ENCODE measurements at places on chromosomes 5 and 9. TPM values are rescaled to one million over a fixed set of nuclear protein-coding genes. Genes with fewer than 3 reads are reported as not detected.

GRCh38 chr9:87067426-87067825 is 120.1 kb upstream of the GAS1 start:
- no peak for DNase-seq

DNA sequence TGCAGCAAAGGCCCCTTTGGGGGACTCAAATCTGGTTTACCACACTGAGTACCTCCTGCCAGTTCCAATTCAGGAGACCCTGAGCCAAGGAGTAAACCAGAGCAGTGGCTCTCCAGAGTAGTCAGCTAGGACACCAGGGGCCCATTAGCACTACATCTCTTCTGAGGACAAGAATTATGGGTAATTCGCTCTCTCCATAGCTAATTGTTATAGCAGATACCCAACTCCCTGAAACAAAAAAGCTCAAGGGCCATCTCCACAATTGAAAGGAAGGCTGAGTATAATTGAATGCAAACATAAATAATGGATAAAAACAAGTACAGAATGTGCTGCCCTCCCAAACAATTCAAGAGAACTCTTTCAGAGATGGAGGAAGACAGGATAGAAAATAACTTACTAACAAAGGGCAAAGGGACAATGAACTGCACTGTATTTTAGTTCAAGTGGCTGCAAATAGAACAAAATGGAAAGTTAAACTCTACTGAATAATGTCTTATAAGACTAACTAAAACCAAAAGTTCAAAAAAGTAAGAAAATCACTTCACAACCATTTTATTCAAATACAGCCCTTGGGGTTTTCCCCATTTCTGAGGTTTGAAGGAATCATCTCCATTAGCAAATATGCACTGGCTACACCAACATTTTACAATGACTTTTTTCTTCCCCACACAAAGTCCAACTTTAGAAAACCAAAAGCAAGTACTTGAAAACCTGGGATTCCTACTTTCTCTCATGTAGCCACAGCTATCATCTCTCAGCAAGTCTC is 118.8 kb downstream of the SIL1 start:
- DNase-seq, result no peak

DNA sequence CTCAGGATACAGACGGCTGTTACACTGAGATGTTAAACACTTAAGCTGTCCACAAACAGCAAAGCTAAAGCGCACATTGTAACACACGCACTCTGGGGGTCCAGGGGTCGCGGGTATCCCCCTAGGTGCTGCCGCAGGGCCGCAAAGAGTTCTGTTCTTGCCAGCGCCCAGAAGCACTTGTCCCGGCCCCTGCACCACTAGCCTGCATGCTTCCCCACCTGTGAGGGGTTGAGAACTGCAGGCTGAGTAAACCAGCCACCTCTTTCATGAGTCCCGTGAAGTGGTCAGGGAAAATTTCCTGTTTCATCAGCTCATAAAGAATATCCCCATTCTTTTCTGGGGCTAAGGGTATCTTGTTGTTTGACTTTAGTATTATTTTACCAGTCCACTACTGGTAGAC is 154.4 kb upstream of the FBXL17 start:
- DNase-seq, result no peak

DNA sequence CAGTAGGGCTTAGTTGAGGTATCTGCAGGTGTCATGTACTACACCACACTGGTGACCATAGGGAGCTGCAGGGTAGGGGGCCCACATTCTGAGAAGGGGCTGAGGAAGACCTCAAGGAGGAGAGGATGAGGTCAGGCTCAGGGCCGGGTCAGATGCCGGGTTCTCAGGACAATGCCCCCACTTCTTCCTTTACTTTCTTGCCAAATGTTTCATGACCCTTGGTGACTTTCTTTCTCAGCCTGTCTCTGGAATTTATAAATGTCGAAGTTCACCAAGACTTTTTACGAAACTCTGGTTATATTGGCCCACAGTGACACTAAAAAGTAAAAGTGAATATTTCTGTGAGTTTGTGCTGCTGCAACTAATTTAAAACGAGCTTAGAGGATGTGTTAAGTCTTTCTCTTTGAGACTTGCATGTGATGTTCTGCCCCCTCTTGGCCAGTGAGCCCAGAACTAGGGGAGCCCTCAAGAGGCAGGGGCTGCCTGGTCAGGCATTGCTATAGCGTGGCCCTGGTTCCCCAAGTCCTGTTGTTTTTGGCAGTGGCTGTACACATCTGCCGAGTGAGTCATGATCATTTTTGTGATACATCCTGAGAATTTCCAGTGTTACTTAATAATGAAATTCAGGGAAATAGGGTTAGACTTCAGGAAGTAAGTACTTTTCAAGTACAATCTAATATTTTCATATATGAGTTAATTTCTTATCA is 11.2 kb downstream of the ACO1 start:
- no peak for DNase-seq

DNA sequence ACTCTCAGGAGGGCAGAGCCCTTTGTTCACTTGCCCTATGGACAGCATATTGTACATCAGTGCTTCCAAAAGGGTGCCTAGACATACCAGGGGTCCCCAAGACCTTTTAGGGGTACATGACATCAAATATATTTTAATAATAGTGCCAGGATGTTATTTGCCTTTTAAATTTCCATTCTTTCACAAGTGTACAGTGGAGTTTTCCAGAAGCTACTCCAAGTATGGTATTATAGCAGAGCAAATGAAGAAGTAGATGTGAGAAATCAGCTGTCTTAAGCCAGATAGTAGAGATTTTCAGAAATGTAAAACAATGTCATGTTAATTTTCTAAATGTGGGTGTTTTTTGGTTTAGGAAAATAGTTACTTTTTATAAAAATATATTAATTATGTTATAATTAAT is 15.6 kb downstream of the PTTG1 start:
- DNase-seq, result no peak

- DNase-seq, result no peak
Observed at GRCh38 chr9:111036946-111037345, 1.3 kb downstream of the LPAR1 start.

DNA sequence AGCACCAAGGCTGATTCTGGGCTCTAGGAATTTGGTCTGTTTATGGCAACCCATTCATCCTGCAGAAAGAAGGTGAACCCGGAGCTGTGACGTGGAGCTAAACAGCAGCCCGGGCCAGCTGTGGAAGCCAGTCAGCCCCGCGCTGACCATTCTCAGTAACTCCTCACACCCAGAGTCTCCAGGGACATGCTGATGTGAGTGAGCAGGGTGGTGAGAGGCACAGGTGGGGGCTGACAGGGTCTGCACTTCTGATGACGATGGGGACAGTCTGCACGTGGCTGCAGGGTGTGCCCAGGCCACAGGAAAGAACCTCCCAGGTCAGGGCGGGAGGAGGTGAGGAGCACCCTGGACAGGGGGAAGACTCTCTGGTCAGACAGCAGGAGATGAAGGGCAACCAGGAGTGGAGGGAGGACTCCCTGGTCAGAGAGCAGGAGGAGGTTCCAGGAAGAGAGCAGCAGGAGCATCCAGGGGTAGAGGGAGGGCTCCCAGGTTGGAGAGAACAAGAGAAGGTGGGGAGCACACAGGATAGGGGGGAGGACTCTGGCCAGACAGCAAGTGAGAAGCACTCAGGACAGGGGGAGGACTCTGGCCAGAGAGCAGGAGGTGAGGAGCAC is 26.1 kb upstream of the SLC6A3 start:
- DNase-seq, result no peak

DNA sequence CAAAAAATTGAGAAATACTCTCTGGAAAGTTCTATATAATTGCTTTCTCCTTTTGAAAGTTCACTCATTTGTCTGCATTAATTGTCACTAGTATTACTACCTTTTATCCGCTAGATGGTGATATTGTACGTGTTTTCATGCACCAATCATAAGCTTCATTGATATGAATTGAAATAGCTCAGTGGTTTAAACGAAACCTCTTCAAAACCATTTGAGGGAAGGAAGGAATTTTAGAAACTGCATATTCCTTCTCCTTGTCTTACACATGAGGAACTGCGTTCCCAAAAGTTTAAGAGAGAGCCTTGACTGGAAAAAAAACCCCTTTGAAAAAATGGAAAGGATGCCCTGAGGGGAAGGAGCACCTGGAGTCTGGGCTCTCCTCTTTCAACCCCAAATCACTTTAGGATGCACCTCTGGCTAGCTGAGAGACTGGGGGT is 98.6 kb downstream of the YTHDC2 start:
- DNase-seq, result peak; percentile 15

DNA sequence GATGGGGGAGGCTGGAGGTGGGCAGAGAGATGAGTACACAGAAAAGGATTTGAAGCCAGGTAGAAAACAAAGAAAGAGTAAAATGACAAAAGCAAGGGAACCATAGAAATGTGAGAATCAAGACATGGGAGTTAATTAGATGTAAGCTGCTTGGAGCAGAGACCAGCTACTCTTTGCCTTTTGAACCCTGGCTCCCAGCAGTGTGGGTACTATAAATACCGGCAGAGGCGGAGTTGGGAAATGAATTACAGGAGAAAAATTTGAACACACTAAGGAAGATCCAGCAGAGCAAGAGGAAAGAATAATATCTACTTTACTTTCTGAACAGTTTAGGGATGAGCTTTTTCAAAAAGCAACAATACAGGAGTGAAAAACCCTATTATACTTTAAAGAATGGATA is 36.5 kb downstream of the KIF24 start:
- no peak for DNase-seq

GRCh38 chr5:148996270-148996669 is 66.6 kb downstream of the SH3TC2 start:
- DNase-seq, result no peak

DNA sequence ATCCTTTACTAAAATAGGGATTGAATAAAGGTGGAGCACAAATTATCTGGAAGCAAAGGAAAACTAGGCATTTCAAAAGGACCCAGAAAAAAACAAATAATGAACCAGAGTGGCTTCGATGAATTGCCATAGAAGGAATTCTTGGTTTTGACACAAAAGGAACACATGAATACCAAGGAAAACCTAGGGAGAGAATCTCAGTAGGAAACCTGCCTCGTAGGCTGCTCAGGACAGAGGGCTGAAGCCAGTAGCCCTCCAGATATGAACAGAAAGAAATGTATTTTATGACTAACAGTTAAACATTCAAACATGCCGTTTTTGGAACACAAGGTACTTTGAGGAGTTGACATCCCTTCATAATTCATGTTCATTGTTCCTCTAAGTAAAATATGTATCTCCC is 245.5 kb downstream of the SLF1 start:
- DNase-seq, result no peak

DNA sequence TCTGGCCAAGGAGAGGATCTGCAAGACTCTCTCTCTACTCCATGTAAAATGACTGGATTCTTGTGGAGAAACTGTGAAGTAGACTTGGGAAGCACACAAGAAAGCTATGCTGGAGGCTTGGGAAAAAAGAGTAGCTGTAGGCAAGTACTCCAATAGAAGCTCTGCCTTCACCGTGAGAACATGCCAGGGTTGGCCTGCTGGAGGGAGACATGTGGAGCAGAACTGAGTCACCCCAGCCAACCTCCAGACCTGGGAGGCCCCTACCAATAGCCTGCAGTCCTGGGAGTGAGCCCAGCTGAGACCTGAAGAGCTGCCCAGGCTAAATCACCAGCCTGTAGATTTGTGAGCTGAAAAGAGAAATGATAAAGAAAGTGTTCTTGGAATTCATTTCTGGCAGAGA is 66.6 kb downstream of the DEPDC1B start:
- DNase-seq, result no peak

- DNase-seq, result no peak
Observed at GRCh38 chr5:67465537-67466207, 269.1 kb upstream of the CD180 start.

GRCh38 chr5:139262059-139262741 is 31.3 kb upstream of the MATR3 start:
- DNase-seq, result no peak

DNA sequence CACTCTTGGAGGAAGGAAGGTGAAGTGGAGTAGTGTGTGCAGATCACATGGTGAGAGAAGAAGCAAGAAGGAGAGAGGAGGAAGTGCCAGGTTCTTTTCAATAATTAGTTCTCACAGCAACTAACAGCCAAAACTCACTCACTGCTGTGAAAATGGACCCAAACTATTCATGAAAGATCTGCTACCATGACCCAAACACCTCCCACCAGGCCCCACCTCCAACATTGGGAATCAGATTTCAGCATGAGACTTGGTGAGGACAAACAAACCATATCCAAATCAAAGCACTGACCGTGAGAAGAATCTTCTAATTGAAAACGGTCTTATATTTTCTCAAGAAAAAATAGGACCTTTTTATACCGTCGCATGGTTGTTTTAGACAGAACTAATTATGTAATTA is 468.7 kb upstream of the TYRP1 start:
- no peak for DNase-seq

DNA sequence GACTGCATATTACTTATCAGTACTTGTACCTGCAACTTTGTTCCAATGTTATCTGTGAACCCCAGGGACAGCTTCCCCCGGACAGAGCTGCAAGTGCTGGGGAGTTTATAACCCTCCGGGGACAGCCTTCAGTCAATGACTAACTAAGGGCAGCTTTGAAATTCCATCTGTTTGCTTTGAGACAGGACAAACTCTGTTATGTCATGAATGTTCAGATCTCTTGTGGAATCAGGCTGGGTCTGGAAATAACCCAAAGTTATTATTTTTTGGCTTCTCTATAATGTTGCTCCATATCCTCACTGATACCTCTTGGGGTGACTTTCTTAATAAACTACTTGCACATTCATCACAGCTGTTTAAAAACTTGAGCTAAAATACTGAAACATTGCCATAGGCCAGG is 617.5 kb upstream of the TLE4 start:
- no peak for DNase-seq

DNA sequence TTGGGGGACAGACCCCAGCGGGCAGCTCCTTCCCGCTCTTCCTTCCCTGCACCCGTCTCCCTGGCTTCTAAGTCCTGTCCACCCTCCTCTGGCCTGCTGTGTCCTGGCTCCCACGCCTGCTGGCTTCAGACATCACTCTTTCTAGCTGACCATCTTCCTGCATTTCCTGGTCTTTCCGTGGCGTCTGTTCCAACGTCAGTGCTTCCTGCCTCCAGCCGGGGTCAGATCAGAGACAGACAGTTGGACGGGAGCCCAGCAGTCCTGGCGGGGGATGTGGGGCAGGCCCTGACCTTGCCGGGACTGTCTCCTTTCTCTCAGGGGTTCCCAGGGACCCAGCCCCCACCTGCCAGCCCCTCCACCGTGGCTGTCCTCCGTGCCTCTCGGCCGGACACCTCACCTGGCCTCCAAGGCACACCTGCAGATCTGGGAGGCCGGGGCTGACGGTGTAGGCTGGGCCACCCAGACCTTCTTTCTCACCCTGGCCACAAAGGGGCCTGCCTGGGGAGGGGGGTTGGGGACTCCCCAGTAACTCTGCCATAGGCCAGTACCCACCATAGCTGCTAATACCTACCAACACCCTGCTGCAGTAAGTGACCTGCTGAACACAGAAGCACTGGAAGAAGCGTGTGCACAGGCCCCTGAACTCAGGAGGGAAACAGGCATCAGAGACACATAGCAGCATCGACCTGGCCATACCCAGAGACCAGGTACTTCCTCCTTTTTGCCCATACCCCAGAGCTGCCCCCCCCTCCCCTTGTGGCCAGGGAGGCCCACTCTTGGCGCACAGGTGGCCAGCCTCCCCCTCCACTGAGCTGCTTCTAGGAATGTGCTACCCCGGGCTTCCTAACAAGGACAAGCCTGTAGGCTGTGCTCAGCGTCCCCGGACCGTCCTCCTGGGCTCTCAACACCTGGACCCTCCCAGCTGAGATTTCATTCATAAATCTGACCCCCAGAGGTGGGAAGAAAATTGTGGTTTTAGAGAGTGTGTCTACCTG is 5.1 kb downstream of the NRARP start:
- no peak for DNase-seq

The KCNN2 gene
- 7.4 TPM for polyA plus RNA-seq

The KIF12 gene
- polyA plus RNA-seq, result 160 TPM

The CTSV gene
- polyA plus RNA-seq, result 25.9 TPM

The MEGF10 gene
- 0.64 TPM for polyA plus RNA-seq
